Activated T-cell treated with anti-CD3 and anti-CD28 coated beads for 48 hours (primary cell): ENCODE measurements at places on chromosomes 13 and 19.

DNA sequence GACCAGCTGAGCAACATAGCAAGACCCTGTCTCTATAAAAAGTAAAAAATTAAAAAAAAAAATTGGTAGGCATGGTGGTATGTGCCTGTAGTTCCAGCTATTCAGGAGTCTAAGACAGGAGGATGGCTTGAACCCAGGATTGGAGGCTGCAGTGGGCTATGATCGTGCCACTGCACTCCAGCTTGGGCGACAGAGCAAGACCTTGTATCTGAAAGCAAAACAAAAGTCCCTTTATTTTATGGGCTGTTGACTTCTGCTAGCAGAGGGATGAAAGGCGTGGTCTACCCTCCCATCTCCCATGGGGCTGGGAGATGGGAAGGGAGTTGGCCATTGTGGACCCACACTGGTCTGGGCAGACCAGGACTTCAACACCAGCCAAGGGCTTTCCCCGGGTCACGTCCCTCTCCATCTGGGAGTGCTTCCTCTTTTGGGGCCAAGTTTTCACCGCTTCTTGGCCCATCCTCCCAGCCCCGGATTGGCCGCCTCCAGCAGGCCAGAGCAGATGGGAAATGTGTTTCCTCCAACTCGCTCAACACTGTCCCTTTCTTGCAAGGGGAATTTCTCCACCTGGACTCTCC, 2.2 kb upstream of the TNFSF9 start:
- DNase-seq = no peak

DNA sequence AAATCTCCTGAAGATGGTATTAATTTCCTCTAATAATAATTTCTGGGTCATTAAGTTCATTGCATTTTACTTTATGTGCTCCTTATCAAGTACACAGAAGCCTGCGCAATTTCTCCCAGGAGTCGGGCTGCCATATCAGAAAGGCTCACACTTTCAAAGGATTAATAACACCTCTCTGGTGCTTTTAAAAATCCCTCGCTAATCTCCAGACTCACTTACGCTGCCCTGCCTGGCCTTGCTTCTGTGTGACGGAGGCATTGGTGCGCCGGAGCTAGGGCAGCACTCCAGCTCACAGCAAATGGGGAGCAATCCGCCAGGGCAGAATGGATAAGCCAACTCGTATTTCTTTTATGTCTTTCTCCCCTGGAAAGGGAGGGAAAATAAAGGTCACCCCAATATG, 300.8 kb downstream of the EFNB2 start:
- DNase-seq = no peak

GRCh38 chr19:48798937-48799336, 11.9 kb downstream of the BCAT2 start:
- no peak for DNase-seq

- DNase-seq = peak; percentile 60
Observed at GRCh38 chr13:51764184-51765141, 39.5 kb downstream of the DHRS12 start.

- no peak for DNase-seq
Observed at GRCh38 chr13:73672492-73672891, 461.7 kb downstream of the KLF12 start.

DNA sequence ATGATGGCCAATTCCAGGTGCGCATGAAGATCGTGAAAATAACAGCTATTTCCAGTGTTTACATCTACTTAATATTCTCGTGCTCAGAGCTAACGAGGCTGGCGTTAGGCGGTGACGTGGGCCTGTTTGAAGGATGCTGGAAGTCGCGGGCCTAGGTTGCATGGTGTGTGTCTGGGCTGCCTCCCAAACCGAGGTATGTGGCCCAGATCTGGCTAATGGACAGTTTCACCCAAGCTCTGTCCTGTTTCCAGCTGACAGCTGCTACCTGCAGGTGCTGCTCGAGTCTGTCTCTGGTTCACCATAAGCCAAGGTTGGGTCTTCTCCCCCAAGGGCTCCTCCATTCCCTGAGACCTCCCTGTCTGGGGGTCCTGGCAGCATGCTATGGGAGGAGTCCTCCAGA, 40.5 kb upstream of the KCTD15 start:
- no peak for DNase-seq

DNA sequence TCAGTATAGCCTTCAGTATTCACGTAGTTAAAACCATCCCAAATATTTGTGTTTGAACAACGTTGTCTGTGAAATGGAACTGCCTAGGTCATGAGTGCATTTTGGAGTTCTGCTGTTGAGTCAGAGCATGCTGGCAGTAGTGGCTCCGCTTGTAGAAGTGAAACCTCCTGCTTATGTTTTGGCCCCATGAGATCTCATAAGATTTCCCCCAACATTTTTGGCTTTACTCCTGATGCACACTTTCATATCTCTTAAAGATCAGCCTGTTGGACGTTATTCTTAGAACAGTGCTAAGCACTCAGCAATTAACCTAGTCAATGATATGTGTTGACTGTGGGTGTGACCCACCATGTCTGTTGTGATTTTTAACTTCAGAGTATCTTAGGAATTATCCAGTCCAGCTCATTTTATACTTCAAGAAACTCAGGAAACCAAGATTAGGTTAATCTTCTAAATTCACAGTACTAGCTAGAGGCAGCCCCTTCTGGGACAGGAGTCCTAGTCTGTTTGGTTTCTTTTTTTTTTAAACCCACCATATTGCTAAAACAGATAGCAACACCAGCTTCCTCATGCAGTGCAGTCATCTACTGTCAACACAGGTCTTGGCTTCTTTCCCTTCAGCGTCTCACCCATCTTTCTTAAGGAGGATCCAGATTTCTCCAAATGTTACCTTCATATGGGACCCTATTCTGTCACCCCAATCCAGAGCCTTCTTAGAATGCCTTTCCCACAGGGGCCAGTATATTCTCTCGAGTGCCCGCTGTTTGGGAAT, 26.2 kb downstream of the RAP2A start:
- no peak for DNase-seq

DNA sequence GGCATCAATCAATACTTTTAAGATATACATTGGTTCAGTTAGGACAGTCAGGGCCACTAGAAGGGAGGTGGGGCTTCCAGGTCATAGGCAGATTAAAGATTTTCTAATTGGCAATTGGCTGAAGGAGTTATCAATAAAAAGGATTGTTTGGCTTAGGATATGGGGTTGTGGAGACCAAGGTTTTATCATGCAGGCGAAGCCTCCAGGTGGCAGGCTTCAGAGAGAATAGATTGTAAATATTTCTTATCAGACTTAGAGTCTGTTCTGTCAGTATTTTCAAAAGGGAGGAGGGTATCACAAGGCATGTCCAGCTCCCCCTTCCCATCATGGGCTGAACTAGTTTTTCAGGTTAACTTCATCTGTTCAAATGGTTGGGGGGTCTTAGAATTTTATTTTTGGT, 77.4 kb upstream of the FARP1 start:
- DNase-seq = no peak

GRCh38 chr13:48728226-48728625, 74.5 kb downstream of the CYSLTR2 start:
- no peak for DNase-seq

- no peak for DNase-seq
Observed at GRCh38 chr13:28819046-28819730, 951 bp upstream of the MTUS2 start.

DNA sequence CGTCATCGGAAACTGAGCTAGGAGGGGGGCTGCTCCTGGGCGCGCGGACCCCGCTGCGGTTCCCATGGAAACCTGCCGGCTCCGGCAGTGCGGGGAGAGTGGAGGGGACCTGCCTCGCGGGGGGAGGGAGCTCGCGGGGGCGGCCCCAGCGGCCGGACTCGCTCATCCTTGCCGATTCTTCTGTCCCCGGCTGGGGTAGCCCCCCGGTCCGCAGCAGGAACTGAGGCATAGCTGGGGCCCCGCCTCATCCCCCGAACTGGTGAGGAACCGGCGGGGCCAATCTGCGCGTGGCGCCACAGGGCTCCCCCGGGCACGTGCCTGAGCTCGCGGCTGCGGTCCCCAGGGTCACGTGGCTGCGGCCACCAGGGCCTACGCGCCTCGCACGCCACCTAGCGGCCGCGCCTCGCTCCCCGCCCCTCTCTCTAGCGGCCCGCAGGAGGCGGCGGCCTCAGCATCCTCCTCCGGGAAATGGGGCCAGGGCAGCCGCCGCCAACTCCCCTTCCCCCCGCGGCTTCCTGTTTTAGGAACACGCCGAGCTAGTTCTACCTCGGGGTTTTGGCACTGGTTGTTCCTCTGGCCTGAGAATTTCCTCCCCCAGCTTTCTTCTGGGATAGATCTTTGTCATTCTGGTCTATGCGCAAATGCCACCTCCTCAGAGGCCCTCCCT, 1.7 kb upstream of the ELAVL3 start:
- DNase-seq = peak; percentile 92

- no peak for DNase-seq
Observed at GRCh38 chr19:16048583-16048982, 27.7 kb upstream of the TPM4 start.

GRCh38 chr13:35557475-35557874, 81.0 kb upstream of the MAB21L1 start:
- no peak for DNase-seq

- no peak for DNase-seq
Observed at GRCh38 chr19:7841751-7842660, 12.0 kb downstream of the EVI5L start.

DNA sequence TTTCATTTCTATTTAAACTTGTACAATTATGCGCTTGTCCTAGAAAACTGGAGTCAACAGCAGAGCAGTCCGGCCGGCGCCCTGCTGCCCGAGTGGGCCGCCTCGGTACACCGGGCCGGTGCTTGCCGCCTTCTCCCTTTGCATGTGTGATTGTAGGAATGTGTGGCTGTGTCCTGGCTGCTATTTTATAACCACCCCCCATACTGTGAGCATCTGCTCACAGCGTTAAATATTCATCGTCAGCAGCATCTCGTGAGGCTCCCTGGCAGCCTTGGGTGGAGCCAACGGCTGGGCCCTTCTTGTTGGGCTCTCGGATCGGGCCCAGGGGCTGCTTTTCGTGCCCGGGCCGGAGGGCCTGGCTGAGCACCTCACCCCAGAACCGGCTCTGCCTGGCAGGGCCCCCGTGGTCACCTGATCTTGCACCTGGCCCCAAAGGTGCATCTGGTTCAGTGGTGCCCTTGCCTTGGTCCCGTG, 10.6 kb downstream of the PIAS4 start:
- no peak for DNase-seq

DNA sequence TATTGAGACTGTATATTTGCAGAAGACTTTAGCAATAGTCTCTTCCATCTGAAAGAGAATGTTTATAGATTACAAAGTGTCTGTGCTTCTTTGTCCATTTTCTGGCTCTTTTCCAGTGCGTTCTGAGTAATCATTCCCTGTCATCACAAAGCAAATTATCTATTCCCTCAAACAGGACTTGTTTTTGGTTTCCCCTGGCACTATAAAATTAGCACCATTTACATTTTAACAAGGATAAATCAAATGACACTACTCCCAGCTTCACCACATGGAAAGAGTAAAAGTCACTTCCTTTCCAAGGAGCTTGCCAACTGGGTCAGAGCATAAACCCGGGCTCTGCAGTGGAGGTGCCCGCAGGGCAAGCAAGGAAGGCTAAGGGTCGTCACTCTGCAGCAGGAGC, 88.1 kb downstream of the SHISA2 start:
- DNase-seq = no peak

DNA sequence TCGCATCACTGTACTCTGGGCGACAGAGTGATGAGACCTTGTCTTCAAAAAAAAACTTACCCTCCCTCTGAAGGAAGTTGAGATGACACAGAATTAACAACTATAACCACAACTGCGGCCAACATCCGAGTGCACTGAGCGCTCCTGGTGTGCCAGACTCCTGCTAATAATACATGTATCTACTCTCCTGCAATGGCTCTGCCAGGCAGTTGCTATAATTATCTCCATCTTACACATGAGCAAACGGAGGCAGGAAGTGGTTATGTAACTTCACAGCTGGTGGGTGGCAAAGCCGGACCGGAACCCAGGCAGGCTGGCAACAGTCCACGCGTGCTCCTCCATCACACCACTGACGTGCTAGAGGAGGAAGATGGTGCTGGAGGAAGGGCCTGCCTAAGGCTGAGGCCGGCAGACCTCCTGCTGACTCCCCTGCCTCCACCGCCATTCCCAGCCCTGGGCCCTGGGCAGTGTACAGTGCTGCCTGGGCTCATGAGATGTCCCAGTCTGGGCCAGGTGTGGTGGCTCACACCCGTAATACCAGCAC, 12.6 kb downstream of the XRCC1 start:
- peak; percentile 54 for DNase-seq

- peak; percentile 64 for DNase-seq
Observed at GRCh38 chr19:48501494-48502349, 9.9 kb downstream of the LMTK3 start.

DNA sequence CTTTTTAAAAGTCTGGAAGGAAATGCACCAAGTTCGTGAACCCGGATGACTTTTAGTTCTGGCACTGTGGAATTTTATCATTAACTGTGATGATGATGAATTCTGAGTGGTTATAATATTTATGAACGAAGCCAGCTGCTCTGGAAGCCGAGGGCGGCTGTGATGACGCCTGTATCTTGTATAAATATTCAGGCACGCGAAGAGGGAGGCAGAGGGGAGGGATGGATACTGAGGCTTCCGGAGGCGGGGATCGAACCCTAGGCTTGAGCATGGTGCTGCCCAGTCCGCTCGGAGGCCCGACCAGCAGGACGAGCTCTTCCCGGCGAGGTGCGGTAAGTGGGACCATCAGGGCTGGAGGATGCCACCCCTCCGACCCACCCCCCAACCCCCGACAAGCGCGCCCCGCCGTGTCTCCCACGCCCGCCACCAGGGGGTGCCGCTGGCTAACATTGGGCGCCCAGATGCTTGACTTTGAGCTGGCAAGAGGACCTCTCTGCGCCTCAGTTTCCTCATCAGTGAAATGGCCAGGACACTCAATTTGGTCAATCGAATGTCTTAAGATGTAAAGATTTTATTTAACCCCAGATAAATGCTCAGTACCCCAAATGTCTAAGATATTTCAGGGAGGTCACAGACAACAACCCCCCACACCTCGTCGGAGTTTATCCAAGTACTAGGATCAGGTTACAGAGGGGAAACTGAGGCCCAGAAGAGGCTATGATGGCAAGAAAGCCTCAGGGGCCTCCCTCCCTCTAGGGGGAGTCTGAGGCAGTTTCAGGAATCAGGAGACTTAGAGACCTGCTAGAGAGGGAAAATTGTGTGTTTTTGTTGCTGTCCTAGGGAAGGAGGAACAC, 4.5 kb upstream of the RAB3A start:
- DNase-seq = no peak
